Stimulated activated CD4-positive, alpha-beta T cell treated with anti-CD3 and anti-CD28 coated beads, Interleukin-12 subunit alpha, Interleukin-12 subunit beta, amount 100 ng/mL, for 24 hours (primary cell): ENCODE measurements at places on chromosomes 5 and 9.

DNA sequence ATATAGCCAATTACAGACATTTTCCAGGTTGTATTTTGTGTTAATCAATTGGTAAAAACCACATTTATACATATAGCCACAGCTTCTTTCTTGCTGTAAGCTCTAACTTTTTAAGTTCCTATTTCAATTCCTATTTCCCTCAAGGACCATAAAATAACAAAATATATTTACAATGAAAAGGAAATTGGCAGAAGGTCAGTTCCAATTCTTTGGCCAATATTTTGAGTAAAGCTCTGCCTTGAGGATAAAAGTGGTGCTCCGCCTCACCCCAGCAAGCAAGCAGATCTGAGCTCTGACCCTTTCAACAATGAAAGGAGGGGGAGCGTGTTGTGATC is 203.4 kb upstream of the RASEF start:
- DNase-seq: no peak

DNA sequence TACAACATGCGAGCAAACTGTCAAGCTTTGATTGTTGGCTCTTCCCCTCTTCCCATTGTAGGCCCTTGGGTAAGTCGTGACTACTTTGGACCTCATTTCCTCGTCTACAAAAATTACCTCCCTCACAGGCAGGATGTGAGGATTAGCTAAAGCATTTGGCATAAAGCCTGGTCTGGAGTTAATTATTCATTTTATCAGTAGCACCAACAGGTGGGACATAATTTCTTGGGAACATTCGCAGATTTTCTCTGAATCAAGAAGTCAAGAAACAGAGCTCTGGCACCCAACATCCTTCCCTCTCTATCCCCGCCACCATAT is 39.9 kb upstream of the SEMA6A start:
- DNase-seq: no peak

DNA sequence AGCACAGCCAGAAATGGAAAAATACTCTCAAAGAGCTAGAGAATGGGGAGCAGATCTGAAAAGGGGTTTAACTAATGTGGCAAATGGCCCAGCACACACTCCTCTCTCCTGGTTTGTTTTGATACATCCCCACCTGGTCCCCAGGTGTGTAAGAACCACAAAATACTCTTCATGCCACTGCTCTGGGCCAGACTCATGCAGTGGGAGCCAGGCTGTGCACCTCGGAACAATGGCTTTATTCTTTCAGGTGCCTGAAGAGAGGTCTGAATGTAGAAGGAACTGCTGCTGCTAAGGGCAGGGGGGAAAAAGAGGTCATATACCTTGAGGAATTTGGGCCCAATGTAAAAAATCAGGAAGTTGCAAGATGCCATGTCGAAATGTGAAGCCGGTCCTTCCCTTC is 123.9 kb upstream of the ADAMTSL1 start:
- DNase-seq: no peak

DNA sequence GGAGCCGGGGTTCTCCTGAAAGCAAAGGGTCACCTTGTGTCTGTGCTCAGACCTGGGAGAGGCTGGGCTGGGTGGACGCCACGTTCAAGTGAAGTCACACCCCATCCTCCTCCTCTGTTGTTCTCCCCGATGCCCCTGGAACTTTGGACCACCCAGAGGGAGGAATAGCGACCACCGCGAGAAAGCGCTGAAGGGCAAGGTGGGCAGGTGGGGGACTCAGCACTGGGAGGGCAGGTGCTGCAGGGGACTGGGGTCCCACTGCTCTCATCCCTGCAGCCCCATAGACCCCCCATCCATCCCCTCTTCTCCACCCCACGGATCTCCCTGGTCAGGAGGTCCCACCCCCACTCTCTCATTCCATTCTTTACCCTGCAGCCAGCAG is 48.8 kb upstream of the COL5A1 start:
- DNase-seq: no peak

DNA sequence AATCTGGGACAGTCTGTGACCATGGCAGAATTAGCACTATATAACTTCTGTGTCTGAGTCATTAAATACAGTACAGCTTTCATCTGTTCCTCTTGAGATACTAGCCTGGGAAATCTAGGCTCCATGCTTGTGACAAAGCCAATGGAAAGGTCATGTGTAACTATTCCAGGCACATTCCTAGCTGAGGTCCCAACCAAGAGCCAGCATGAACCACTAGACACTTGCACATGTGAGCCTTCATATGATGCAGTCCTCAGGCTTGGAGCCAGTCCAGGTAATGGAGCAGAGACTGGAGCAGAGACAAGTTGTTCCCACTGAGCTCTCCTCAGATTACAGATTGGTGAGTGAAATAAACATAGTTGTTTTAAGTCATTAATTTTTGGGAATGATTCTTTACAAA is 412.4 kb upstream of the ZNF462 start:
- no peak for DNase-seq

GRCh38 chr9:131279863-131280570 is 3.7 kb upstream of the FAM78A start:
- DNase-seq: no peak

GRCh38 chr9:36893911-36894310 is 140.2 kb downstream of the PAX5 start:
- no peak for DNase-seq

GRCh38 chr5:87729781-87730180 is 317.1 kb upstream of the CCNH start:
- no peak for DNase-seq

- no peak for DNase-seq
Measured at GRCh38 chr5:88746438-88746882, 136.5 kb downstream of the MEF2C start.

DNA sequence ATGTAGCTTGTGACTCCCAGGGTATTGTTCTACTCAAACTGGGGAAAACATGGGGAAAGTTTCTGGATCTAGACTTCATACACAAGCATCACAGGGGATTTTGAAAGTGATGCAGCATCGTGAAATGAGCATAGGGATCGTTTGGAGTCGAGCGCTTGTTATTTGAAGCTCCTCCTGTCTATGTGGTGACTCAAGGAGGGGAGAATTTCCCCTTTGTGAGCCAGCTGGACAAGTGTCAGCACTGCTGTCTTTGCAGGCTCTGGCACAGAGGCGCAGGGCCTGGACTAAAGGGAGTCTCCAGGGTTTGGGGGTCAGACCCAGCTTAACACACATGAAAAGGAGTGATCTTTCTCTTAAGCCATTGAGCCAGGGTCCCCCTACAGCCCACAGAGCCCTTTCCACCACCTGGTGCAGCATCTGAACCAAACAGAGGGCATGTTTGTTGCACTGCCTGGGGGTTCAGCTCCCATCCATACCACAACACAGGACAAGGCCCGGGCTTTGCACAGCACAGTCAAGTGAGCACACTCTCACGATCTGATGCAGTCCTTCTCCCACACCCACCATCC is 51.0 kb downstream of the IRF1 start:
- DNase-seq: no peak

- peak; percentile 54 for DNase-seq
Measured at GRCh38 chr5:151126199-151126645, 31.4 kb downstream of the ANXA6 start.
